Foreskin keratinocyte (primary cell): ENCODE measurements at places on chromosomes 12 and 14.

DNA sequence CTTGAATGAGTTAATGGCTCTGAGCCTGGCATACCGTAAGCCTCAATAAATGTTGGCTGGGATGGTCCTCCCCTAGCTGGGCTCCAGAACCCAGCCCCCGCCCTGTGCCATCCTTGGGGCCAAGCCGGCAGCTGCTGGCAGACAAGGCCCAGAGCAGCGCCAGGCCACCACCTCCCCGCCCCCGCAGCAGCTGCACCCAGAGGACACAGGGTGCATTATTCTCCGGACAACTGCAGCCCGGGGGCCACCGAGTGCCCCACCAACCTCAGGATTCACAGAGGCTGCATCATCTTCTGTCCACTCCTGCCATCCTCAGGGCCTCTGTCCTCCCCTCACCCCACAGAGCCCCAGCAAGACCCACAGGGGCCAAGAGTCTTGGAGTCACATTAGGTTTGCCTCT lies 92.7 kb downstream of the NCOR2 start:
- no peak for DNase-seq

DNA sequence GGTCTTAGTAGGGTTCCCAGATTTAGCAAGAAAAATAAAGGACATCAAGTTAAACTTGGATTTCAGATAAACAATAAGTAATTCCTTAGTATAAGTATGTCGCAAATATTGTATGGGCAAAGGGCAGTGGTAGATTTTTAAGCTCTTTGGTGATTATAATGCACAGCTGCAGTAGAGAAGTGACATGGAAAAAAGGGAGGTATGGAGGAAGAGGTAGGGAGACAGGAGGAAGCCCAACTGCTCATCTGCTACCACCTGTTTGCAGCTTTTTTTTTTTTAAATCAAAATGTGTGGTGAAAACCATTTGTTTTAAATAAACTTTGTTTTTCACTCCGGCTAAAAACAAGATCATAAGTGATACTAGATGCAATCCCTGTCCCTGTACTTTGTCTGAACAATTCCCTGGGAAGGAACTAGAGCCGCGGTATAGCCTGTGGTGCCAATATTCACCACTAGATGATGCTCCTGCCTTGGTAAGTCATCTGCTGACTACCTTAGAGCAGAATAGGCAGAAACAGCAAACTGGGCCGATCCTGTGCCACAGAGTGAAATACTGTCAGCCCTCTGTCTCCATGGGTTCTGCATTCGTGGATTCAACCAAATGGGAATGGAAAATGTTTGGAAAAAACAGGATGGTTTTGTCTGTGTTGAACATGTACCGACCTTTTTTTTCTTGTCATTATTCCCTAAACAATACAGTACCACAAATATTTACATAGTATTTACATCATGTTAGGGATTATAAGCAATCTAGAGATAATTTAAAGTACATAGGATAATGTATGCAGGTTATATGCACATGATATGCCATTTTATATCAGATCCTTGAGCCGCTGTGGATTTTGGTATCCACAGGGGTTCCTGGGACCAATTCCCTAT lies 62.4 kb upstream of the PLBD1 start:
- DNase-seq = no peak

DNA sequence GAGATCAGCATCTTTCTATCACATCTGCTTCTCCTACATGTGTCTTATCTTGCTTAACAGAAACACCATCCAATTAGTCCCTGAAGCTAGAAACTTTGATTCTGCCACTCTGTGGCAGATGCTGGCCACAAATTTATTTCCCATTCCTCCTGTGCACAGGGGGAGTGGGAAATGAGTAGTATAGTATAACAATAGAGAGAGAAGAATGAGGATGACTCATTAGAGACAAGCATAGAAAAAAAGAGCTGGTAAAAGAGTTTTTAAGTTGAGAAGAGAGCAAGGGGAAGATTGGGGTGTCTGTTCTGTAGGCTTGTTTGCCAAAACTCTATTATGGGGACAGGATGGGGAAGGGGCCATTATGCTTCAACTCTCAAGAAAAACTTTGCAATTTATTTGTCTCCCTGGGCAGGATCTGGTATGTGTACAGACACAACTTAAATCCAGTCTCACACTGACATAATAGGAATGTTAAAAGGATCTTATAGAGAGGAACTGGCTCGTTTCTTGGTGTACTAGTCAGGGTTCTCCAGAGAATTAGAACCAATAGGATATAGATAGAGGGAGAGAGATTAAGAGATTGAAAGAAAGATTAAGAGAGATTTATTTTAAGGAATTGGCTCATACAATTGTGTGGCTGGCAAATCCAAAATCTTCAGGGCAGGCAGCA lies 142.6 kb upstream of the CPSF6 start:
- peak; percentile 9 for DNase-seq

GRCh38 chr12:3592856-3593625 lies 102.0 kb downstream of the PRMT8 start:
- no peak for DNase-seq

GRCh38 chr14:29348504-29348903 lies 579.1 kb downstream of the PRKD1 start:
- peak; percentile 44 for DNase-seq

DNA sequence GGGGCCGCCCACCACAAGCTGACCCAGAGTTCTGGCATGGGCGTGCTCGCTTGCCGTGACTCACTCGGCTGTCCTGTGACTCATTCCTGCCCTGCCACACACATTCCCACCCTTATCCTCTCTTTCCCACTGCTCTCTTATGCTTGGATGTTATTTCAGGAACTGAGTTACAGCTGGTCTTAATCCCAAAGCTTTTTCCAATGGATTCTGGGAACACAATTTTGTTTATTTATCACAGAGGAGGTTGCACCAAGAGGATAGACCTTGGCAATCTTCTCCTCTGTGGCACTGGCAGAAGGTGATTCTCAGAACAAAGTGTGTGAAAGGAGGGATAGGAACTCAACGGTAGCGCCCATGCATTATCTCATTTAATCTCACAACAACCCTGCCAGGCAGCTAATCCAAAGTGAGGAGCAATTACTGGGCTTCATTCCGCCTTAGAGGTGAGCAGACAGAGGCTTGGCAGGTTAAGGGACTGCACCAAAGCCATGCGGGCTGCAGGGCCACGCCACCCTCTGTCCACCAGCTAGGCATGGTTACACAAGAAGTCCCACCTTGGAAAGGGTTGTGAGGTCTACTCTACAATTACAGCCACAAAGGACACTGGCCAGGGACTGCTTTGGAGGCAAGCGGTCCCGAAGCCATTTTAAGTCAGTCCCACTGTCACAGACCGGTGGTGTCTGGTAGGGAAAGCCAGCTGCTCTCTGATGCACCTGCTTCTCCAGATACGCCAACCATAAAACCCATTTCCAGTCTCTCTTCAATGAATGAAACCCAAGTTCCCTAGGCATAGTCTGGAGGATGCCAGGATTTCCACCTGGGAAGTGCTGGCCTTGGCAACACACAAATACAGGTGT lies 32.9 kb downstream of the SYNE3 start:
- DNase-seq = peak; percentile 62

- DNase-seq = no peak
Observed at GRCh38 chr12:67795236-67795635, 146.7 kb downstream of the DYRK2 start.

- no peak for DNase-seq
Observed at GRCh38 chr12:112219195-112219594, 93.8 kb downstream of the TRAFD1 start.

- no peak for DNase-seq
Observed at GRCh38 chr12:74491374-74491773, 46.3 kb upstream of the ATXN7L3B start.

GRCh38 chr12:124802361-124802760 lies 61.3 kb downstream of the SCARB1 start:
- peak; percentile 7 for DNase-seq

DNA sequence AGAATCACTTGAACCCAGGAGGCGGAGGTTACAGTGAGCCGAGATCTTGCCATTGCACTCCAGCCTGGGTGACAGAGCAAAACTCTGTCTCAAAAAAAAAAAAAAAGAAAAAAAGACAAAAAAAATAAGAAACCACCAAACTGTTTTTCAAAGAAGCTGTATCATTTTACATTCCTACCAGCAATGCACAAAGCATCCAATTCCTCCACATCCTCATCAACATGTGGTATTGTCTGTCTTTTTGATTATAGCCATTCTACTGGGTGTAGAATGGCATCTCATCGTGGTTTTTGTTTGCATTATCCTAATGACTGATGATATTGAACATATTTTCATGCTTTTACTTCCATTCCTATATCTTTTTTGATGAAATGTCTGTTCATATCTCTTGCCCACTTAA lies 36.2 kb upstream of the GNG2 start:
- no peak for DNase-seq

- no peak for DNase-seq
Observed at GRCh38 chr12:56198836-56199235, 9.6 kb upstream of the SMARCC2 start.

- no peak for DNase-seq
Observed at GRCh38 chr12:30200864-30201263, 417.1 kb upstream of the TMTC1 start.

DNA sequence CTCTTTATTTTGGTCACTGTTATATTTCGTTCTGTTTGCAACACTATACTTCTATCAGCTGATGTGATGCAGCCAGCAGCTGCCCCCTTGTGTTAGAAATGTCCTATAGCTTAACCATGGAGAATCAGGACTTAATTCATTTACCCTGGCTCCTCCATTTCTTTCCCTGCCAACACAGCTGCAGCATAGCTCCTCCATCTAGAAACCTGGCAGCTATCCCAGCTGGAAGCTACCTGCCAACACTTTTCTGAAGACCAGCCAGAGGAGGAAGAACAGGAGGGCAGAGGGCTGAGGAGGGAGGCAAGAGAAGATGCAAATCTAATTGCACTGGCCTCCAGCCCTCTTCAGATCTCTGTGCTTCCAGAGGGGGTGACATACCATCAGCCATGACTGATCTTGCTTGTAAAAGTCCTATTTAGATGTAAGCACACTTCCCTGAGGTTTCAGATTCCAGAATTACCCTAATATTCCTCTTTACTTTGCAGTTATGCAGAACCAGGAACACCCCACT lies 156.8 kb upstream of the TMEM260 start:
- peak; percentile 11 for DNase-seq

DNA sequence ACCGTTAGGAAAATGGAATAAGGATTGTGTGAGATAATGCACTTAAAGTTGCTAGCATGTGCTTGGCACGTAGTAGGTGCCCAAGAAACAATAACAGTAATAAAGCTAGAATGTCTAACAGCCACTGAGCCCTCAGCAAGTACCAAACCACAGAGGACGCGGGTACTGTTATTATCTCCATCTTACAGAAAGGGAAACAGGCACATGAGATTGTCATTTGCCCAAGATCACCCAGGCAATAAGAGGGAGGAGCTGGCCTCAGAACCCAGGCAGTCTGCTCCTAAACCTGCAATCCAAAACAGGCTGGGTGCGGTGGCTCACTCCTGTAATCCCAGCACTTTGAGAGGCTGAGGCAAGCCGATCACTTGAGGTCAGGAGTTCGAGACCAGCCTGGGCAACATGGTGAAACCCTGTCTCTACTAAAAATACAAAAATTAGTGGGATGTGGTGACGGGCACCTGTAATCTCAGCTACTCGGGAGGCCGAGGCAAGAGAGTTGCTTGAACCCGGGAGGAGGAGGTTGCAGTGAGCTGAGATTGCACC lies 5.1 kb upstream of the SDS start:
- no peak for DNase-seq

- DNase-seq = no peak
Observed at GRCh38 chr12:9799961-9800360, 27.3 kb upstream of the KLRF1 start.

DNA sequence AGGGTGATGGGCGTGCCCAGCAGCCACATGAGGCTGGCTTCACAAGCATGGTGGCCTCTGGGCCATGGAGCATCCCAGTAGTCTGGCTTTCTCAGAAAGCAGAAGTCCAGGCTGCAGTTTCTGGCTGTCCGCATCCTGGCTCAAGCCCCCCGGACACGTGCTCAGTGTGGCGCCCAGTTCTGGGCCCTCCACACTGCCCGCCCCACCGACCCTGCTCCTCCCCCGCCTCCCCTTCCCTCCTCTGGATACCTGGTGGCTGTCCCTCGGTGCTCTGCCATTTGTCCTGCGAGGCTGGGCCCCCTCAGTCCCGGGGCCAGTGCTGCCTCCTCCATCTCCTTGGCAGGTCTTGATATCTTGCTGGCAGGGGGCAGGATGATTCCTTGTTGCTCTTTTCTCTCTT lies 31.6 kb downstream of the LRCOL1 start:
- DNase-seq = no peak

GRCh38 chr12:95277139-95277538 lies 59.5 kb downstream of the VEZT start:
- peak; percentile 17 for DNase-seq

DNA sequence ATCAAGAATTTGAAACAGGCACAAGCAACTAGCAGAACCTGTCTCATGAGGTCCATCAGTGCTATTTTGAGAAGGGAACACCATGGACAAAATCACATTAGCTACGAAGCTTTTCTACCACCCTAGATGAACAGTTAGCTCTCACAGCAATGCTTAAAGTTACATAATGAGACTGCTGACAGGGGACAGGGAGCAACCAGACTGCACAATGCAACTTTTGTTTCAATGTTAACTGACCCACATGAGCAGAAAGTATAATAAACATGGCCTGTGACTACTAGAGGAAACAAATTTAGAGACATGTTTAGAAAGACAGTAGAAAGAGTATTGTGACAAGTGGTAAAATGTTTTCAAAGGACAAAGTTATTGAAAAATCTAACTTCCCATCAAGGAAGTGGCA lies 282.8 kb downstream of the CEP128 start:
- DNase-seq = no peak

DNA sequence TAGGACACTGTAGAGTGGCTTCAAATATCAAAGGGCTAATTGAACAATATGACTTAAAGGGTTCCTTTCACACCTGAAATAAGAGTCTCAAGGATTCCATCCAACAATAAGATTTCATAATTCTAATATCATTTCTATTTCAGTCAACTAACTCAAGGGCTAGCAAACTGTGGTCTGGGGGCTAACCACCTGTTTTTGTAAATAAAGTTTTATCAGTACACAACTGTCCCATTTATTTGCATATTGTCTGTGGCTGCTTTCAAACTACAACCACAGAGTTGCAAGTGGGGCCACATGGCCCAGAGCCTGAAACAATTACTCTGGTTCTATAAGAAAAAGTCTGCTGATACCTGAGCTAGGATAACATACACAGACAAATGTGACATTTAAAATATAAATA lies 29.1 kb downstream of the MED13L start:
- DNase-seq = no peak

DNA sequence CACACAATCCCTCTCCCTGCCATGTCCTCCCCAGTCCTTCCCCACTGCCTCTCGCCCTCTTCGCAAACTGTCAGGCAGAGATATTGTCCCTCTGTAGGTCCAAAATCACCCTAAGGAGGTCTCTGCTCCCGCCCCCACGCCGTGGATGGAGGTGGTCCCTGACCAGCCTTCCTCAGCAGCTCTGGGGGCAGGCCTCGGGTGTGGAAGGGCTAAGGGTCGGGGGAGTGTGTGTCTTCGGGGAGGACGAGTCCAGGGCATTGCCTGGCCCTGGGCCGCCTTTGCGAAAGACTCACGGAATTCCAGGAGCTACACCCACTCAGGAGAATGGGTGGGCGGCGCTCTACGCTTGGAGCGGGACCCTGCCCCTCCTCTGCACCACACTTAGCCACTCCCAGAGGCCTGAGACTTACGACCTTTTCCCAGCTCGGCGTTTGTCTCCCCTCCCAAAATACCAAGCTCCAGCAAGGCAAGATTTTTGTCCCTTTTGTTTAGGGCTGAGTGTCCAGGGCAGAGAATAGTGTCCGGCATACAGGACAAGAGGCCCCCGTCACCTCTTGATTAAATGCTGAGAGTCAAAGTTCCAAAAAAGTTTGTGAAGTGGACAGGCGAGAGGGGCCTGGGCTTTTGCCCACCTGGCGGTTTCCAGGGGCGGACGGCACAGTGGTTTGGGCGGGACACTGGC lies 881 bp downstream of the PYGL start:
- DNase-seq = no peak

- DNase-seq = peak; percentile 30
Observed at GRCh38 chr12:3200032-3200617, 122.9 kb downstream of the TSPAN9 start.
